Hypothalamus (tissue), 51 donors: ENCODE measurements at places on chromosomes 12 and 14.

DNA sequence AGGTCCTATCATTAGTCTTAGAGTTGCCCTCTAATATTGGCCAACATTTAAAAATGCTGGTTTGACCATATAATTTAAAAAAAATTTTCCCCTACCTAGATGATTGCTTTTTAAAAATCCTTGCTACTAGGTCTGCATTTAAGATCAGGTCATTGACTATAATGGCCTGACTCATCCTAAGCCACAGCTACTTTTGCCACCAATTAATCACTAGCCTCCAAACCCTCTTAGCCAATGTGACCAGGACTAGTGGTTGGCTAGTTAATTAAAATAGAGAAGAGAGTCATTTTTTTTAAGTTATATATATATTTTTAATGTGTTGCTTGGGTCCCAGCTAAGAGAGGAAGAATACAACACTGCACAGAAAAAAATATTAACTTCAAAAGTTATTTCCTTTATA lies 57.5 kb downstream of the SOS2 start:
- no peak for DNase-seq

DNA sequence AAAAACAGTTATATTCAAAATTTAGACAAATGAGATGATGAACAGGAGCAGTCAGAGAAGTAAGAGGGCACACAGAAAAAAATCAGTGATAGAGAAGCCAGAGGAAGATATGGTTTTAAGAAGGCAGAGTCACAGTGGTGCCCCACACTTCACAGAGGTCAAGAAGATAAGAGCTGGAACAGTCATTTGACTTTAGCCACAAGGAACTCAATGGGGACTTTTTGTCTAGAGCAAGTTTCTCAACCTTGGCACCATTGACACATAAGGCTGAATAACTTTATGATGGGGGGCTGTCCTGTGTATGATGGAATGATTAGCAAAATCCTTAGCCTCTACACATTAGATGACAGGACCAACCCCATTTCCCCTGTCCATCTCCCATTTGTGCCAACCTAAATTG lies 172.8 kb upstream of the PLEKHG7 start:
- DNase-seq: no peak

GRCh38 chr12:34392741-34393085 lies 370.4 kb downstream of the ALG10 start:
- DNase-seq: no peak

- no peak for DNase-seq
These were observed 1.7 kb upstream of the RARG start for GRCh38 chr12:53233671-53234121.

GRCh38 chr12:75932241-75932640 lies 99.3 kb downstream of the PHLDA1 start:
- no peak for DNase-seq

- no peak for DNase-seq
These were observed 60.1 kb downstream of the SEL1L start for GRCh38 chr14:81473456-81474147.

DNA sequence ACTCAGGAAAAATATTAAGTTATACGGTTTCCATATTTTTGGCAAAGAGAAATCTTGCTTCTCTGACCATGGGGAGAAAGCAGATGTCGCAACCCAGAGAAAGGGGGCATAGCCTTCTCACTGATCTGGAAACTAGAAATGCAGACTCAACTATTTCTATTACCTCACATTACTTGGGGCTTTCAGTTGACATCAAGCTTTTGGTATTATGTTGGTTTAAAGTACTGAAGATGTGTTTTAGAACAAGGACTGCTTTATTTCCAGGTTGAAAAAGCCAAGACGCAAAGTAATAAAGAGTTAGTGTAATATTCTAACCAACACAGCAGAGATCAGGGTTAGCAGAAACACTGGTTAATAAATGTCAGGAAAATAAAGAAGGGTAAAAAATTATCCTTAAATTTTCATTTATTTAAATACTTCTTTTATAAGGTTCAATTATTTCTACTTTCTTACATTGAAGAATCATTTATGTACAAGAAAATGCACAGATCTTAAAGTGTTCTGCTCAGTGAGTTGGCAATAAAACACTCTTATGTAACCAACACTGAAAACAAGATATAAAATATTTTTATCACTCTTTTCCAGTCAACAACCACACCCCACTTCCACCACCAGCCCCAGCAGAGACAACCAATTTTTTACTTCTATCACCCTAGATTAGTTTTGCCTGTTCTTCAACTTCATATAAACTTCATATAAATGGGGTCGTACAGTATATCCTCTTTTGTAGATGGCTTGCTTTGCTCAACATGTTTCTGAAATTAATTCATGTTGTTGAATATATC lies 26.0 kb downstream of the DCP1B start:
- DNase-seq: no peak

DNA sequence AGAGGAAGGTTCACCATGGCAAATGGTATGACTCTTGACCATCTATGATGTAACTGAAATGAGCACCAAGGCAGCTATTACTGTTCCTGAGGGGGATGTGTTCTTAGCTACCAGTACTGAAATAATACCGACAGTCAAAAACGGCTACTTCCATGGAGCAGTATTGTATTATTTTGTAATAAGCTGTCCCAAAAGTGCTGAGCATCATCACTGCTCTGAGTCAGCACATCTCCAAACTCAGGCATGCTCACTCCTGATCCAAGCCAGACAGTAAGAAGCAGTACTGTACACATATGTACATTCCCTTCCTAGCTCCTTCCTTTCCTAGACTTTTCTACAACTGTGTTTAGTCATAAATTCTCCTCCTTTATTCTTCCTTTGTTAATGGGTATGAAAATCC lies 8.6 kb downstream of the VTI1B start:
- DNase-seq: no peak

DNA sequence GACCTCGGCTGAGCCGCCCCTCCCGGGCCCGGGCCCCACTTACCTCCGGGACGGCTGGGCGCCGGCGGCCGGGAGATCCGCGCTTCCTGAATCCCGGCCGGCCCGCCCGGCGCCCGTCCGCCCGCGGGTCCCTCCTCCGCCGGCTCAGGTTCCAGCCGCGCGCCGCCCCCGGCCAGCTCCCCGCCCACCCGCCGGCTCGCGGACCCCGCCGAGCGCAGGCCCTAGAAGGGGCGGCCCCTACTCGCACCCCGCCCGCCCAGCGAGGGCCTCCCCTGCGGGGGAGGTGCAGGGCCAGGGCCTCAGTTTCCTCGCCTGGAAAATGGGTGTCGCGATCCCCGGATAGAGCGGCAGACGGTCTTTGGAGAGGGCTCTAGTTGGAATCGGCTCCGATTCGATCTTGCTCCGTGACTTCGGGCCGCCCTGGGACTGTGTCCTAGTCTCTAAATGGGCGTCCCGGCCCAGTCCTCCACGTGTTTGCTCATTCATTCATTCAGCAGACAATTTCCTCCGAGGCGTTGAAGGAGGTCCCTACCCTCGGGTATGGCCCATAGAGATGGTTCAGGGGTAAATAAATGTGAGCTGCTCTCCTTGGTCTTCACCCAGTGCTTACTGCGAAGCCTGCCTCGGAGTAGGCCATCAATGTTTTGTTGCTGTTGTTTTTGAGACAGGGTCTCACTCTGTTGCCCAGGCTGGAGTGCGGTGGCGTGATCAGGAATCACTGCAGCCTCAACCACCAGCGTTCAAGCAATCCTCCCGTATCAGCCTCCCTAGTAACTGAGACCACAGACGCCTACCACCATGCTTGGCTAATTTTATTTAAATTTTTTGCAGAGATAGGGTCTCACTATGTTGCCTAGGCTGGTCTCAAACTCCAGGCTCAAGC lies at the start of gene TRPV4:
TRPV4 (minus strand) TSS at position 92 of the 883 bp plus-strand sequence. CDS start 18,602 bp downstream, outside the sequence.
- no peak for DNase-seq

GRCh38 chr12:2076728-2077127 lies 23.9 kb downstream of the CACNA1C start:
- no peak for DNase-seq

GRCh38 chr12:67732857-67733256 lies 84.3 kb downstream of the DYRK2 start:
- DNase-seq: no peak

DNA sequence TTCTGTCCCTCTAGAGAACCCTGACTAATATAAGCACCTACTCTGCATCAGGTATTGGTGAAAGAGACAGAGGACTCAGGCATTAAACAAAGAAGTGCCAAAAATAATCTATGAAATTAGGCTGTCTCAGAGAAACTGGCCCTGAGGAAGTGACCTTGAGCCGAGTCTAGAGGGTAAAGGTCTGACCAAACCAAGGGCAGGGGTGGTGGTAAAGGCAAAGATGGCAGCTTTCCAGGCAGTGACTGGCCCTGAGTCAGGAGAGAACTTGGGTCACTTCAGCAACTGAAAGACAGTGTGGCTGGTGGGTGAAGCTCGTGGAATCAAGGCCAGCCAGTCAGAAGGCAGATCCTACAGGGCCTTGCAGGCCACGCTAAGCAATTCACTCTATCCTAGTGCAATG lies 30.6 kb downstream of the CDKL1 start:
- DNase-seq: no peak

GRCh38 chr12:49370539-49370938 lies 3.3 kb downstream of the SPATS2 start:
- no peak for DNase-seq

- no peak for DNase-seq
These were observed 12.0 kb downstream of the VDR start for GRCh38 chr12:47892819-47893218.

DNA sequence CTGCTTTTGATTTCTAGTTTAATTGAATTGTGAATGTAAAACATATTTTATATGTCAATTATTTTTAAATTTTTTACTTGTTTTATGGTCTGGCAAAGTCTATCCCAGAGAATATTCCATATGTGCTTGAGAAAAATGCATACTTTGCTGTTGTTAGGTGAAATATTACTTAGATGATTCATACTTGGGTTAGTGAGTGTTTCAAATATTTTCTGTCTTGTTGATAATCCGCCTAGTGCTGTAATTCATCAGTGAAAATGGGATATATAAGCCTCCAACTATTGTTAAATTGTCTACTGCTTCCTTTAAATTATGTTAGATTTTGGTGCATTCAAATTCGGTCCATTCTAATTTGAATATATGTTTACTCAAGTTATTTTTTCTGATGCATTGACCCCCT lies 395.5 kb downstream of the LRFN5 start:
- no peak for DNase-seq

- no peak for DNase-seq
These were observed 42.8 kb downstream of the PRMT8 start for GRCh38 chr12:3533703-3534386.

DNA sequence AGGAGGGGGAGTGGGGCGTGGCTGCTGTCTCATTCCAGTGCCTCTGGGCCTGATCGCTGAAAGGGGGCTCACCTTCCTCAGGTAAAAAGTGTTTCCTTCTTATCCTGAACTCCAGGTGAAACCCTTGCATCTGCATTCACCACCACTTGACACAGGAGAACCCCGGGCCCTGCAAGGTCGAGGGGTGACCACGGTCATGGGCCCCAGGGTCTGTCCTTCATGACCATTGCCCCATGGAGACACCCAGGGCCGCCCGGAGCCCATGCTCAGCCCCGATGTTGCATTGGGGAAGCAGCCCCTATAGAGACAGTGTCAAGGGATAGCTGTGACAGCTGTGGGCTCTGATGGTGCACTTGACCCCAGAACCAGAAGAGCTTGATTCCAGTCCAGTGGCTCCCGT lies 34.4 kb upstream of the DYNC1H1 start:
- no peak for DNase-seq

GRCh38 chr12:7042842-7043241 lies 17.7 kb upstream of the C1S start:
- no peak for DNase-seq

GRCh38 chr14:90388437-90388836 lies 8.4 kb upstream of the CALM1 start:
- DNase-seq: no peak
